NCI-H2081 (cell line): ENCODE measurements at places on chromosomes 5 and 9.
A peak's percentile ranks its signal among the peaks of the same experiment; 100 is the strongest.

GRCh38 chr9:69970001-69970533, 73.6 kb upstream of the MAMDC2 start:
- DNase-seq: no peak

- no peak for DNase-seq
Observed at GRCh38 chr9:15374310-15374709, 48.4 kb upstream of the SNAPC3 start.

DNA sequence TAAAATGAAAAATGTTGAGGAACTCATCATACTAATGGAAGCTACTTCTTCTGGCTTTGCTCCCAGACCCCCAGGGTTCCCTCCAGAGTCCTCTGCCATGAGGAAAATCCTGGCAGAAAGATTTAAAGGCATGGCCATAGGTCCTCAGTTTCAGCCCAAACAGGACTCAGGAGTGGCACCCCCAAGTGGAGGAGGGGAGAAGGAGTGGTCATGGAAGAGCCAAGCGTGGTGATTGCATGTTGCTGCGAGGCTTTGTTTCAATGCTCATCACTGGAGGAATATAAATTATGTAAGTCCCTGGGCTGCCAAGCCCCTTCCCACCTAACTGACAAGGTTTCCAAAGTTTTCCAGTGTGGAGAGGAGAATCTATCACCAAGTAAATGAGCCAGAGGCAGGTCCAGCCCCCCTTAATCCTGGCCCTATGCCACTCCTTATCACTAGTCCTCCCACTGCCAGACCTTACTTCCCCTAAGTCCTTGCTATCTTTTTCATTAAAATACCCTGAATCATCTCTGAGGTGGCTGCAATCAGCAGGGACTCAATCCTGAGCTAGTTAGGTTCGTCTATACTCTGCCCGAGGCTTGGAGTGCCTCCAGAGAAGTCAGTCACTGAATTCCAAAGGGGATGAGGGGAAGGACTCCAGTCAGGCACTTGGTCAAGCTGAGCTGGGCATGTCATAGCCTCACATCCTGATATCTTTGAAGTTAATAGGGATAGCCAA, 70.7 kb upstream of the TAF1L start:
- no peak for DNase-seq

GRCh38 chr5:101785090-101785489, 511.0 kb downstream of the SLCO4C1 start:
- no peak for DNase-seq

DNA sequence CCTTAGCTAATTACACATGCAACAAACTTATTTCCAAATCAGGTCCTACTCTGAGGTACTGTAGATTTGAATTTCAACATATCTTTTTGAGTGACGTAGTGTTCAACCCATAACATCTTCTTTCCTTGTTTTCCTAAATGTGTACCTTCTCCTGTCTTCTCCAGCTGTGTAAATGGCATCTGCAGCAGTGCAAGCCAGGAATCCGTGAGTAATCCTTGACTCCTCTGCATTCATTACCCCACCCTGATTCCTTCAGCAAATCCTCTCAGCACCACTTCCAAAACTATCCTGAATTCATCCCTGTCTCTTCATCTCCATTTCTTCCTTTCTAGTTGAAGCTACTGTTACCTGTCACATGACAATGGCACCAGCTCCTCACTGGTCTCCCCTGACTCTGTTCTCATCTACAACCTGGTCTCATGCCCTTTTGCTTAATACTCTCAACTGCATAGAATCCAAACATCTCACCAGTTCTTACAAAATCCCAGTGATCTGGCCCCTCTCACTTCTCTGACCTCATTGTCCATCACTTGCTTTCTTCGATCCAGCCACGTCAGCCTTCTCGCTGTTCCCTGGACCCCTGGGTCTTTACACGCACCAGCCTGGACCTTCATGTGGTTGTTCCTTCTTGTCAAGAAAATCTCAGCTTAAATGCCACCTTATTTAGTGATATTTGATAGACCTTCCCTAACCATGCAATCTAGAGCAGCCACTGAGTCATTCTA, 14.6 kb upstream of the TRAF1 start:
- DNase-seq: no peak

DNA sequence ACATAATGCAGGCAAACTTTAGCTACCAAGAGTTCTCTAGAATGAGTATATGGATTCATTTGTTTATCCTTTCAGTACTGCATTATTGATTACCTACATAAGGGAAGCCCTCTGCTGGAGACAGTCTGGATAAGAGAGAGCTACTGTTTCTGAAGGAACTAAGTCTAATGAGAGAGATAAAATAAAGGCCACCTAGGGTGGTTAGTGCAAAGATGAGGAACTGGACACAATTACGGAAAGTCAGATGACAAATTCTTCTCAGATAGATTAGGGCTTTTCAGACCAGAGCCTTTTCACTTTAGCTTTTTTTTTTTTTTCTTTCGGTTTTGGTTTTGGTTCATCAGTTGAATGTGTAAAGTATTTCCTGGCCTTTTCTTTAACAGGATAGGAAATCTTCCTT, 31.3 kb downstream of the ISOC1 start:
- DNase-seq: no peak

DNA sequence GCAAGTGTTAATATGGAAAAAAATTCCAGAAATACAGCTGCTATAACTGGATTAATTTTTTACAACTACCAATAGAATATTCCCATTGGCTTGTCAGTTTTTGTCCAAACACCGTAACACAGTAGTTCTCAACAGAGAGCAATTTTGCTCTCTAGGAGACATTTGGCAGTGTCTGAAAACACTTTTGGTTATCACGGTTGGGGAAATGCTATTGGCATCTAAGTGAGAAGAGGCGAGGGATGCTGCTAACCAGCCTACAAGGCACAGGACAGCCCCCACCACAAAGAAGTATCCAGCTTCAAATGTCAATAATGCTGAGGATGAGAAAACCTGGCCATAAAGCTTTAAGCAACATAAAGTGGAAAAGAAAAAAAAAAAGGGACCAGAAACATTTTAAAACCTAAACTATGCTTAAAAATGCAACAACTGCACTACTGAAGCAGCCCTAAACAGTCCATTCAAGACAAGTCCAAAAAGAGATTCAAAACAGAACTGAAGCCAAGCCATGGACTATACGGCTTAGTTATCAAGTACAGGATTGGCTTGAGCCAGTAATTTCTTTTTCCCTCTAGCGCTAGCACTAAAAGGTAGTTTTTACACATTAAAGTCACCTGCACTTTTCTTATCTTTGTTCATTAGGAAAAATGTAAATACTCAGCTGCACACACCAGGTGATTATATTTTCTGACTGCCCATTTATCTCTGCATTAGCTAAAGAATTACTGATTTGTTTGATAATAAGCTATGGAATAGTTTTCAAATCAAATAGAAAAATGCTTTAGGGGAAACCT, 83.9 kb downstream of the NR3C1 start:
- peak; percentile 7 for DNase-seq

DNA sequence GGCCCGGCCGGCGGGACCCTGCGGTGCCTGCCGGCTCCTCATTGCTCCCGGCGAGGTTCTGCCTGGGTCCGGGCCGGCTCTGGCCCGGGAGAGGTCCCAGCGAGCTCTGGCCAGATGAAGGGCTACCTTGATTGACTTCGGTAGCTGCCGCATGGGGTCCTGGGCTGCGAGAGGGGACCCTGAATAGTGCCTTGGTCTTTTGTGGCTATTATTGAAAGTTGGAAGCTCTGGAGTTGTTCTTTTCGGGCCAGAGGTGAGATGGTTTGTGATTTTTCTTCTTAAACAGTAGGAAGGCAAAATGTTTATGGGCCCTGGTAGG, 635 bp downstream of the NAA35 start:
- peak; percentile 33 for DNase-seq

- DNase-seq: no peak
Observed at GRCh38 chr5:170429014-170429413, 39.8 kb upstream of the KCNMB1 start.
